Adrenal gland (tissue), 19 donors: ENCODE measurements at places on chromosomes 5 and 9.

DNA sequence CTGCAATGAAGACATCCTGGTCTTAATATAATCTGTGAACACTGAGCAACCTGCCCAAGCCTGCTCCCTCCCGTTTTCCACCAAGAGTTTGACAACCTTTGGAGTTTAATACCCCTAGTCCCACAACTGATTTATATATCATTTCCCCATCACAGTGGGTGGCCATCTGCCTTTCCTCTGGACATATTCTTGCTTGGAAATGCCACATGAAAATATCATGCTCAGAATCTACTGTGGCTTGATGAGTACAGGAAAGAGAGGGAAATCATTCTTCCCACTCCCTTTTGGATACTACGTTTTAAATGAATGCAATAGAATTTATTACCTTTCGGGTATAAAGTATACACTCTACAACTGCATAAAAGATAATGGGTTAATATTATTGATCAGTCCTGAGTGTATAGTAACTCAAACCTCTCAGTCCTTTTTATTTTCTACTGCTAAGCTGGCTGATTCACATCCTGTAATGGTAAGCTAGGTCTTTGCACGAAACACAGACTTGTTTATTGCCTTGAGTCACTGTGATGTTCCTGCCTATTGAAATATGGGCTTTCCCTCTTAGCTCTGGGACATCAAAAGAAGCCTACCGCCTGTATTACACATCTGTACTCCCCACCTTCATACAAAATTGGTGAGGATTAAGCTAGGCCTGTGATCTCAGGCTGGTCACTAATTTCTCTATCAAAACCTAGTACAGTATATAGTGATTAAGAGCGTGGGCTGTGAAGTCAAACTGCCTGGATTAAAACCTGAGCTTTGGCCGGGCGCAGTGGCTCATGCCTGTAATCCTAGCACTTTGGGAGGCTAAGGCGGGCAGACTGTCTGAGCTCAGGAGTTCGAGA lies 67.6 kb upstream of the NR5A1 start:
- DNase-seq: no peak

GRCh38 chr9:137150617-137151457 lies 11.9 kb downstream of the GRIN1 start:
- DNase-seq: peak; percentile 62

- DNase-seq: no peak
Observed at GRCh38 chr9:112726428-112726827, 8.5 kb upstream of the INIP start.

DNA sequence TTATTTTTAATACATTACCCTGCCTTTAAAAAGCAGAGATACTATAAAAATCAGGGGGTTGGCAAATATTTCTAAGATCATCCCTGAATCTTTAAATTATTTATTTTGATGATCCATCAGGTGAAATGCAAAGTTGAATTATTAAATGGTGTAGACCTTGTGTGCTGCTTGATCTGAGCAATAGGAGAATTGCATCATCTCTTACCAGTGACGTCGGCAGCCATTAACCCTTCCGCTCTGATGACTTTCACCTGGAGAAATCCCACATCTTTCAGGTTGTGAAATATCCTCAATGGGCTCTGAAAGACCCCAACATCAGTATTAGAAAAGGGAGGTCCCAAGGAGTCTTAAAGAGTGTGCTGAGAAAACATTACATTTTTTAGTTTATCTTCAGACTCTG lies 270.2 kb downstream of the SLF1 start:
- DNase-seq: no peak

- no peak for DNase-seq
Observed at GRCh38 chr9:86443992-86444391, 89.8 kb upstream of the TUT7 start.

GRCh38 chr5:125154301-125155110 lies 408.1 kb upstream of the ZNF608 start:
- DNase-seq: no peak

DNA sequence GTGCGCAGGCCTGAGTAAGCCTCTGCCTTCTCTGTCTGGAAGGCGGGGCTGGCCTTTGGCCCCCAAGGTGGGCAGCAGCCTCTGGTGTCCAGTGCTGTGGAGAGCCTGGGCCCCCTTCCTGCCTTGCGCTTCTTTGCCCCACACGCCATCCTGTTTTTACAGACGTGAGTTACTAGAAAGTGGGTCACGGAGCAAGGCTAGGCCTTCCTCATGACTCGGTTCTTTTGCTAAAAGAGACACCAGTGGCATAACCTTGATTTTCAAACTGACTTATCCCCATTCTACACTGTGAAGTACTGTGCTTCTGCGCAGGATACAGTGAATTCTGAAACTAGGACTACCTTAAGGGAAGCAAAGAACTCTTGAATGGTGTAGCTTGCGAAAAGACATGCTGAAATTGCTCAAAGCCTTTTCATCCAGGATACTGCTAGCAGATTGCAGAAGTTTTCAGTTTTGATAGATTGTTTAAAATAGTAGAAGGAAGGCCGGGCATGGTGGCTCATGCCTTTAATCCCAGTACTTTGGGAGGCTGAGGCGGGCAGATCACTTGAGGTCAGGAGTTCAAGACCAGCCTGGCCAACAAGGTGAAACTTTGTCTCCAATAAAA lies 7.2 kb downstream of the ROPN1L start:
- DNase-seq: no peak

GRCh38 chr5:31954091-31954490 lies 220.0 kb downstream of the GOLPH3 start:
- no peak for DNase-seq

DNA sequence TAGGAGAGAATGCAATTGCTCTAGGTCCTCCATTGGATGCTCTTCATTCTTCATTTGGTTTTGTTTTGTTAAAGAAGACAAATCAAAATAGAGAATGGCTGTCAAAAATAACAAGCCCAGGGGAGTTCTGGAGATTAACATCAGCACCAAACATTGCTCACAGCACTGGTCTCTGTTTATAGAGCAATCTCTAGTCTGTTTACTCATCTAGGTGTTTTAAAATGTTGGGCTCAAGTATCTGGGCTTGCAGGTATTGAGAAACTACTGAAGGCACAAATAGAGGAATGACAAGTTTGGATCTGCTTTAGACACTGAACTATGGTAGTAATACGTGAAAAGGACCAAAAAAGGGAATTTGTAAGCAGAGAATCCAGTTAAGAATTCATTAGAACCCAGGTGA lies 77.0 kb upstream of the TMC1 start:
- DNase-seq: no peak

DNA sequence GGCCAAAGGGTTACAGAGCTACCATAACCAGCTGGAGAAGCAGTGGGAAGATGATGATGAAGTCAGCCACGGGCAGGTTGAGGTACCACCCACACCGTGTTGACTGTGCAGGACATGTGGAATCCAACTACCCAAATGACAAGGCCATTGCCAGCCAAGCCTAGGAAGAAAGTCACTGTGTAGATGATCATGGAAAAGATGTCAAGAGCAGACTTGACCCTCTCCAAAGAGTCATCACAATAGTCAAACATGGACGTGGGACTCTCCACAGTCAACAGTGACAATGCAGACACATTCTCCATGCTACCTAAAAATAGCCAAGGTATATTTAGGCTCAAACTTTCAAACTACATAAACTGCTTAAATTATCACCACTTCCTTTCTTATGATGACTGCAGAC lies 20.9 kb upstream of the SPINK1 start:
- no peak for DNase-seq

DNA sequence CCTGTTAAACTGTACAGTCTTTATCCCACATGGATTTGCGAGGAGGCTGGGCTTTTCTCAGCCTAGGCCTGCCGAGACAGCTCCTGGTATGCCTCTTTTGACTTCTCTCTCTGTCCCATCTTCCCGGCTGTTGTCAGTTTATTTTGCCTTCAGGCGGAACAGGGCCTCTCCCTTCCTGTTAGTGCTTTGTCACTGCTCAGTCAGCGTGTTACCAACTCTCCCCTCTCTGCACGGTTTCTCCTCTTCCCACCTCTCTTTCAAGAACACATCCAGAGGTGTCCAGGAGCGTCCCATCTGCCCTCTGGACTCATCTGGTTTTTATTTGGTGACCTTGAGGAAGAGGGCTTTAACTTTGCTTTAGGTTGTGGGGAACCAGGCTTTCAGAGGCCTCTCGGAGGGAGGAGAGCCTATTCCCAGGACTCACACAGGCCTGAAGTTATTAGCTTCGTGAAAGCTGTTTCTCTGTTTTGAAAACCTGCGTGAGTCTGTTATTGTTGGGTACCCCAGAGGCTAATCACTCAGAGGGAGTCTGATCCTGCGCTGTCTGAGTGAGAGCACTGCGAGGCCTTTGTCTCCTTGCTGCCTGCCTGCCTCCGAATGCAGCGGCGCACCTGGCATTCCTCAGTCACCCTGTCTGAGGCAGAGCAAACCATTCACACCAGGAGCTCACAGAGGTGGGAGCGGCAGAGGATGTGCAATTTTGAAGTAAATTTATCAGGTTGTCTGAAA lies 234.4 kb upstream of the MPDZ start:
- no peak for DNase-seq

- DNase-seq: no peak
Observed at GRCh38 chr9:7375013-7375511, 424.5 kb downstream of the DMAC1 start.

- no peak for DNase-seq
Observed at GRCh38 chr9:110807956-110808598, 139.5 kb downstream of the MUSK start.

DNA sequence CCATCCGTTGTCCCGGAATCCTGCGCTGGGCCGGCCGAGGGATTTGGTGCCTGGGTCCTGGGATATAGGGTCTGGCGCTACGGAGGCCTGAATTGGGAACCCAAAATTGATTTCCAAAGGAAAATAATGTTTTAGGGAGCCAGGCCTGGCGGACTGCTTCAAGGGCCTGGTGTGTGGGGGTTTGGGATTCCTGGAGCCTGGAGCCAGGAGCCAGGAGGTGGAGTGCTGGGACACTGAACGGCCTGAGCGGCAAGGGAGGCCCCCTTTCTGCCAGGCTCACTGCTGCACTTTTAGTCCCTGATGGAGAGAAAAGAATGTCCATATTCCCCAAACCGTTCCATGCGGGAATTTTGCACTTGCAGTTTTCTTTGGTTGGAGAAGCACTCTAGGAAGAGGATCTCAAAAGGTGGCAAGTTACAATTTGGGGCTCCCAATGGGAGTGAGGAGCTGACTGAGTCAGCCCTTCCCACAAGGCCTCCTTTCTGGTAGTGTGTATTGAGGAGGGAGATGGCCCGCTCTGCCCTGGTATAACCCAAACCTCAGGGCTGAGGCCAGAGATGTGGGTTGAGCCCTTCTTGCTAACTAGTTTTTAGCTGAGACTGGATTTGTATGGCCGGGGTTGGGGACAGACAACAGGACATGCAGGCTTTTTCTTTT lies 2.2 kb downstream of the LMX1B start:
- DNase-seq: no peak

DNA sequence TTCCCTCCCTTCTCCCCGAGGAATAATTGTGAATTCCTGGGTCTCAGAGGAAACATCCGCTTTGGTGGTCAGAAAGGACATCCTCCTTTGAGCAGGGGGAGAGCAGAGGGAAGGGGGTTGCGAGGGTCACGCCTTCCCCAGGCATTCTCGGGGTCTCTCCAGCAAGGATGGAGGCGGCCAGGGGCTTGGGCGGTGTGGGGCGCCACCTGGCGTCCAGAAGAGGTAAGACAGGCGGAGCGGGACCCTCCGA lies 129.1 kb downstream of the KCNIP1 start:
- DNase-seq: no peak

DNA sequence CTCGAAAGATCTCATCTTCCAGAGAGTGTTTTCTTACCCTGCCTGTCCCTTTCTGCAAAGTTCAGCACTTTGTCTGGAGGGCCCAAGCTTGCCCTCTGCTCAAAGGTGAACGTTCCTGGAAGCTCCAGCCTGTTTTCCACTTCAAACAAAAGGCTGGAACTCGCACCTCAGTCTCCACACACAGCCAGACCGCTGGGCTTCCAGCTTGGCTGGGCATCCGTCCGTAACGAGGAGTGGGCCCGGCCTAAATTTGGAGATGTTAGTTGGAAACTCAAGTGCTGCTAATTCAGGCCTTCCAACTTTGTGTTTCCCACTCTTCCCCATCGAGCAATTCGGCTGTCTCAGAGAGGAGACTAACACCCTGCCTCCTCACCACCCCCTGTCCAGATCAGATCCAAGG lies 35.1 kb downstream of the FGF18 start:
- no peak for DNase-seq

GRCh38 chr5:11252075-11252474 lies 491.0 kb upstream of the DAP start:
- no peak for DNase-seq

- no peak for DNase-seq
Observed at GRCh38 chr9:128372784-128373183, 1.6 kb downstream of the URM1 start.

DNA sequence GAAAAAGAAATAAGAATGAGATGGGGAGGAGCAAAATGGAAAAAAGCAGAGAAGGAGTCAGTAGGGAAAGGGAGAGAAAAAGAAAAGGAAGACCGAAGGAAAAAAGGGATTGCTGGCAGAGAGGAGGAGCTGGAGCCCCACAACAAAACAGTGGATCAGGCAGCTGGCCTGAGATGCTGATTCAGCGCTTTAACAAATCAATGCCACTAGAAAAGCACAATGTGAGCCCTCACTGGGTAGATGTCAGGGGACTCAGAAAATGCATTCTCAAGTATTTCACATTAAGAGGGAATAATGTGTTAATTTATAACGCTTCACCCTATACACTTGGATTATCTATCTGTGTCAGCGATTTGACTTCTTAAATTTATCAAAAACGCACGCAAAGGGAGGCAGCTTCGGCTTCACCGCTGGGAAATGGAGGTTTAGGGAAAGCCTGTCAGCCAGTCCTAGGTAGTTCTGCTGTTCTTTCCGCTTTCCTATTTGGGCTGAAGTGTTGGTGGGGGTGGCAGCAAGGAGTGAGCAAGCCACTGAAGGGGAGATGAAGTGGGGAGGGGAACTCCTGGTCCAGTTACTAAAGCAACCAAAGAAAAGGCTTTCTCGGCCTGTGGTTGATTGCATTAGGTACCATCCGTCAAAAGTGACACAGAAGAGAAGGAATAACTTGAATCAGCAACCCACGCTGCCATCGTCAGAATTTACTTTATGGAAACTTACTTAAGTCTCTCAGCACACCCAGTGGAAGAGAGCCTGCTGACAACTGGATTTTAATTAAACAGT lies 161.6 kb downstream of the BNC2 start:
- no peak for DNase-seq

DNA sequence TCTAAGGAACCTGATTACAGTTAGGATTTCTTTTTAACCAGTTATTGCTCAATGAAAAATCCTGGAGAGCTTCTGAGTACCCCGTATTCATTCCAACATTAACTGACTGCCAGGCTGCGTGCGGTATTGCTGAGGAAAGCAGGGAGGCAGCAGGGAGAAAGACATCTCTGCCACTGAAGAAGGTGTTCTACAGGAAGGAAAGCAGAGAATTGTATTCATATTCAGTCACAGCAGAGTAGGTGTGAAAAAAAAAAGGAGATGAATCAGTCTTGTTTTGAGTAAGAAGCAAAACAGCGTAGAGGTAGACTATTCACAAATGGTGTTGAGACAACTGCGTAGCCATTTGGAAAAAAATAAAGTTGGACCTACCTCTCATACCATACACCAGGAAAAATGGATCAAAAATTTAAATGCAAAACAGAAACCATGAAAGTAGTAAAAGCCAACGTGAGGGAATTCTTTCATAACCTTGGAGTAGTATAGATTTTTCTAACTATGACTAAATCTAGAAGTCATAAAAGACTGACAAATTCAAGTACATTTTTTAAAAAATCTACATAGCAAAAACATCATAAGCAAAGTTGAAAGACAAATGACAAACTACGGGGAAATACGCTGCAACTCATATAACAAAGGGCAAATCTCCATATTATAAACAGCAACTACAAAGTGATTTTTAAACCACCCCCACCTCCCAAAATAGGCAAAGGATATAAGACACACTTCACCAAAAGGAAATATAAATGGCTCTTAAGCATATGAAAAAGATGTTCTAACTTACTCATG lies 9.9 kb upstream of the NR4A3 start:
- no peak for DNase-seq

GRCh38 chr9:93084471-93084881 lies 11.5 kb upstream of the CARD19 start:
- peak; percentile 9 for DNase-seq
